ENCODE measurements at places on chromosomes 7 and 10. TPM values are rescaled to one million over a fixed set of nuclear protein-coding genes. Genes with fewer than 3 reads are reported as not detected.

The C7orf33 gene
- not detected for total RNA-seq

The SLF2 gene
- total RNA-seq: 25.8 TPM

The GHITM gene
- 196 TPM for total RNA-seq

The GLCCI1 gene
- 1.6 TPM for total RNA-seq

The NEURL1 gene
- 0.15 TPM for total RNA-seq

The AKR1B1 gene
- total RNA-seq: 161 TPM

The BRI3 gene
- 25.3 TPM for total RNA-seq

The HMX2 gene
- not detected for total RNA-seq

The SFTPD gene
- total RNA-seq: not detected

The AKR1C2 gene
- total RNA-seq: 0.61 TPM

The SP8 gene
- not detected for total RNA-seq

The CPA1 gene
- total RNA-seq: not detected

The PODXL gene
- 74.4 TPM for total RNA-seq

The RAMP3 gene
- total RNA-seq: not detected

The SFMBT2 gene
- 0.65 TPM for total RNA-seq

The TRIM73 gene
- total RNA-seq: 0.32 TPM

The RPEL1 gene
- 0.32 TPM for total RNA-seq

The PDK4 gene
- total RNA-seq: 2.9 TPM

The PRSS37 gene
- not detected for total RNA-seq

The GALNT17 gene
- not detected for total RNA-seq

The PROSER2 gene
- 6.5 TPM for total RNA-seq

The TAS2R40 gene
- not detected for total RNA-seq

The CYP2C19 gene
- not detected for total RNA-seq
